Ascending aorta (tissue), 2 donors: ENCODE measurements at places on chromosomes 6 and 20. TPM values are rescaled to one million over a fixed set of nuclear protein-coding genes. Genes with fewer than 3 reads are reported as not detected.

DNA sequence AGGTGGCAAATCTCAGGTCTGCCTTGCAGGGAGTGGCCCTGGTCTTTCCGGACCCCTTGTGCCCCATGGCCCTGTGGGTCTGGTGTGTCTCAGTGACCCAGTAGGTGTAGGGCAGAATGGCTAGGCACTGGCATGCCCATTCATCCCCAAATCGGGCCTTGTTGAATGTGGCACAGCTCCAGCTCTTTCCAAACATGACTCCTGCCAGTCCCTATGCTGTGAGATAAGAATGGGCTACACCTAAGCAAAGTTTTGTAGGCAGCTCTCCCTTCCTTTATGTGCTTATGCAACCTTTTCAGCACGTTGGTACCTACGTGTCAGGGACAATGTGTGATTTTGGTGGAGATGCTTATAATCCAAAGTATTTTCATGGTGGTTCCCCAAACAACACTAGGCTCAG, 33.9 kb downstream of the FOXO3 start:
- peaks cover 41% of the 10 kb centered on the region for H3K4me1 ChIP-seq
- DNase-seq: peak; percentile 79
- no peaks in the 10 kb centered on the region for H3K27me3 ChIP-seq
- H3K27ac ChIP-seq: peak overlapping the region; percentile 91
- peak overlapping the region; percentile 26 for H3K4me3 ChIP-seq
- H3K36me3 ChIP-seq: peaks cover 3% of the 10 kb centered on the region

GRCh38 chr6:36984581-36985416, 1.2 kb downstream of the MTCH1 start:
- peaks cover 11% of the 10 kb centered on the region for H3K4me1 ChIP-seq
- peak; percentile 83 for DNase-seq
- H3K27ac ChIP-seq: peak overlapping the region; percentile 99
- no peaks in the 10 kb centered on the region for H3K27me3 ChIP-seq
- H3K4me3 ChIP-seq: peak overlapping the region; percentile 100
- peaks cover 10% of the 10 kb centered on the region for H3K36me3 ChIP-seq

GRCh38 chr6:72783666-72784065, 161.8 kb downstream of the KCNQ5 start:
- H3K36me3 ChIP-seq: no peaks in the 10 kb centered on the region
- peak overlapping the region; percentile 38 for H3K27ac ChIP-seq
- no peak overlapping the region for H3K4me3 ChIP-seq

- DNase-seq: no peak
- peaks cover 8% of the 10 kb centered on the region for H3K4me1 ChIP-seq
- H3K27me3 ChIP-seq: no peaks in the 10 kb centered on the region
- H3K27ac ChIP-seq: no peak overlapping the region
- no peak overlapping the region for H3K4me3 ChIP-seq
These were observed 3.9 kb downstream of the CD109 start for GRCh38 chr6:73699676-73700459.

DNA sequence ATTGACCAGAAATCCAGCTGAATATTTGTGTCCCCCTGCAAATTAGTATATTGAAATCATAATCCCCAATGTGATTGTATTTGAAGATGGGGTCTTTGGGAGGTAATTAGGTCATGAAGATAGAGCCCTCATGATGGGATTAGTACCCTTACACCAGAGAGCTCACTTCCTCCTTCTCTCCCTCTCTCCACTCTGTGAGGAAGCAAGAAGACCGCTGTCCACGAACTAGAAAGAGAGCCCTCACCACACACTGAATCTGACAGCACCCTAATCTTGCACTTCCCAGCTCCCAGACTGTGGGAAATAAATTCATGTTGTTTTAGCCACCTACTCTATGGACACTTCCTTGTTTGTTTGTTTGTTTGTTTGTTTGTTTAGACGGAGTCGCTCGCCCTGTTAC, 11.9 kb upstream of the PLAGL1 start:
- no peak overlapping the region for H3K27ac ChIP-seq
- no peak for DNase-seq
- no peak overlapping the region for H3K4me3 ChIP-seq
- H3K4me1 ChIP-seq: no peaks in the 10 kb centered on the region

- H3K36me3 ChIP-seq: peaks cover 77% of the 10 kb centered on the region
- no peak overlapping the region for H3K4me3 ChIP-seq
- no peak overlapping the region for H3K27ac ChIP-seq
These were observed 51.1 kb downstream of the TBC1D7 start for GRCh38 chr6:13277231-13277630.

- DNase-seq: no peak
- no peak overlapping the region for H3K4me3 ChIP-seq
- H3K36me3 ChIP-seq: no peaks in the 10 kb centered on the region
- H3K27ac ChIP-seq: no peak overlapping the region
- H3K4me1 ChIP-seq: no peaks in the 10 kb centered on the region
These were observed 369.6 kb downstream of the TENT5A start for GRCh38 chr6:81382852-81383251.

- peaks cover 9% of the 10 kb centered on the region for H3K36me3 ChIP-seq
- no peaks in the 10 kb centered on the region for H3K4me1 ChIP-seq
- no peak for DNase-seq
- H3K27ac ChIP-seq: no peak overlapping the region
These were observed 11.0 kb downstream of the TSPYL1 start for GRCh38 chr6:116268589-116269293.

- no peak for DNase-seq
- H3K4me1 ChIP-seq: no peaks in the 10 kb centered on the region
- no peaks in the 10 kb centered on the region for H3K36me3 ChIP-seq
- H3K27me3 ChIP-seq: no peaks in the 10 kb centered on the region
- no peak overlapping the region for H3K4me3 ChIP-seq
These were observed 6.7 kb upstream of the CLIC5 start for GRCh38 chr6:46022106-46022948.

- no peaks in the 10 kb centered on the region for H3K27me3 ChIP-seq
- DNase-seq: peak; percentile 78
- peaks cover 20% of the 10 kb centered on the region for H3K4me1 ChIP-seq
These were observed 23.8 kb upstream of the TLDC2 start for GRCh38 chr20:36852187-36852586.

- DNase-seq: no peak
- no peak overlapping the region for H3K4me3 ChIP-seq
- H3K27ac ChIP-seq: no peak overlapping the region
- H3K36me3 ChIP-seq: no peaks in the 10 kb centered on the region
- no peaks in the 10 kb centered on the region for H3K4me1 ChIP-seq
- H3K27me3 ChIP-seq: no peaks in the 10 kb centered on the region
These were observed 147.1 kb upstream of the RALGAPA2 start for GRCh38 chr20:20859510-20859909.

DNA sequence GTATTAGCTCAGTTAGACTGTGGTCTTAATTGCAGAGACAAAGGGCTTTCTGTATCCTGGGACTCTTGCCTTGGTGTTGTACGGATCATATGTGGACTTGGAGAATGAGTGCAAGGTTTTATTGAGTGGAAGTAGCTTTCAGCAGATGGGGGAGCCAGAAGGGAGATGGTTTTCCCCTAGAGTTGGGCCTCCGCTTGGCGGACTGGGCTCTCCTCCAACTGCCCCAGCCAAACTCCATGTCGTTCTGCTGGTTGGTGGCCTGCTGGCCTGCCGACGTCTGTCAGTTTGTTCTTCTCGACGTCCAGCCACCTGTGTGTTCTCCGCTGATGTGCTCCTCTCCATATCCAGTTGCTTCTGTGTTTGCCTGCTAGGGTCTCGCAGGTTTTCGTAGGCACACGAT, 189.5 kb upstream of the FLRT3 start:
- no peaks in the 10 kb centered on the region for H3K4me1 ChIP-seq

Gene PGBD1
- total RNA-seq: 3.0 TPM

Gene C6orf58
- not detected for total RNA-seq

Gene BPIFA1
- not detected for total RNA-seq

Gene FKBP1C
- total RNA-seq: not detected

Gene RBBP8NL
- total RNA-seq: not detected

Gene PDYN
- total RNA-seq: not detected
